ENCODE measurements at places on chromosomes 3 and 15. TPM values are rescaled to one million over a fixed set of nuclear protein-coding genes. Genes with fewer than 3 reads are reported as not detected.

The ACAA1 gene
- 97.8 TPM for total RNA-seq

The MYL3 gene
- 0.33 TPM for total RNA-seq

The BFSP2 gene
- not detected for total RNA-seq

The SLC6A1 gene
- total RNA-seq: not detected

The SNX33 gene
- total RNA-seq: 29.3 TPM

The GUCA1C gene
- total RNA-seq: not detected

The TM6SF1 gene
- total RNA-seq: 0.27 TPM

The EAF2 gene
- 7.6 TPM for total RNA-seq

The MST1R gene
- total RNA-seq: 6.5 TPM

- no peak for DNase-seq
Measured at GRCh38 chr15:95840004-95840403, 490.5 kb upstream of the NR2F2 start.

- peak; percentile 55 for DNase-seq
Measured at GRCh38 chr3:184354121-184354728, 7.2 kb downstream of the CLCN2 start.

- DNase-seq: no peak
Measured at GRCh38 chr3:178880274-178880673, 191.3 kb downstream of the ZMAT3 start.

DNA sequence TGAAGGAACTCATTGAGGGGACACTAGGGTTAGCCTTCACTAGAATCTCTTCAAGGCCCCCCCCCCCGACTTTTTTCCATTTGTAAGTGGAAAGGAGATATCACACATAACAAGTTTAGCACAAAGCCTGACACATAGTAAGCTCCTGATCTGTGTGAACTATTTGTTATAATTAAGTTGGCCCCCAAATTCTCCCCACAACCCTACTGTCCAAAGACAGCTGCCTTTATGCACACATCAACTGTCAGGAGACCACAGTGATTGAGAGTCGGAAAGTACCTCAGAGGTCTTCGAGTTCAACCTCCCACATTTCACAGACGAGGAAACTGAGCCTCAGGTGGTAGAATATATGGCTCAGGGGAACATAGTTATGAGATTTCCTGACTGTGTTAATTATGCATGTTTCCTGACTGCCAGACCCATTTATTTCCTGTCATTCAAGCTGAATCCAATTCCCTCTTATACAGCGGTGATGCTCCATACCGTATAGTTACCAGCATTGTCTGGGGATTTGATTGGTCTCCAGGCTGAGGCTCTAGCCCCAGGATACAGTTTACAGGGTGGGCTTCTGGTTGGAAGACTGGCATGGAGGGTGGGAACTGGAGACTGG is 227.4 kb upstream of the CMC1 start:
- DNase-seq: no peak

DNA sequence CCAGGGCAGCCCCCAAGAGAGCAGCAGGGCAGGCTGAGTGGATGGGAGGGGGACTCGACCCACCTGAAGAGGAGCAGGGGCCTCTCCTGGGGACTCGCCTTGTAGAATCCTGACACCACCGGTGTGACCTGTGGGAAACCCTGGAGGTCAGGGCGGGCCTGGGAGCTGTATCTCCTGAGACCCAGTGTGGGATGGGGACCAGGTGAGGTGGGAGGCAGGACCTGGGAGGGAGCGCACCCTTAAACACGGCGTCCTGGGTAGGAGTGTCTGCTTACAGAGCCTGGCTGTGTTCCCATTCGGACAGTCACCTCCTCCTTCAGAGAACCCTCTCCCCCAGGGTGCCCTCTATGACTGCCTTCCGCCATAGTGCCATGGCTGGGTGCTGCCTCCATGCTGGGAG is 27.1 kb downstream of the C15orf39 start:
- no peak for DNase-seq

DNA sequence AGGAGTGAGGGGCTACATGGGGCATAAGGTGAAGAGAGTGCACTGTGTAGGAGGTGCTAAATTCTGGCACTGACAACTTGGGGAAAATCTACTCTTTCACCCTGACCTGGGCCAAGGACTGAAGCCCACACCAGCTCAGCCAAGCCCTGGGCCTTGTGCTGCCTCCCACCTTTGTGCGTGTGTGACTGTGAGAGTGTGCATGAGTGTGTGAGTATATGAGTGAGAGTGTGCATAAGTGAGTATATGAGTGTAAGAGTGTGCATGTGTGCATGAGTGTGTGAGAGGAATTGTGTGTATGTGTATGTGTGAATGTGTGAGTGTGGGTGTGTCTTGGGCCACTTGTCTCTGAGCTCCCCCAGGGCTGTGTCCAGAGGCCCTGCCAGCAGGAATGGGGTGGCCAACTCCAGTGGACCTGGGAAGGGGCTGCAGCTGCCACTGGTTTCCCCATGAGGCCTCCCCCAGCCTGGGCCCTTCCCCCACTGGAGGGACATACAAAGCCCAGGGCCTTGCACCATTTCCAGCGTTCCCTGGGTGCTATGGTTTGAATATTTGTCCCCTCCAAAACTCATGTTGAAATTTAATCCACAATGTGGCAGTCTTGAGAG is 15.2 kb downstream of the C3orf22 start:
- no peak for DNase-seq

DNA sequence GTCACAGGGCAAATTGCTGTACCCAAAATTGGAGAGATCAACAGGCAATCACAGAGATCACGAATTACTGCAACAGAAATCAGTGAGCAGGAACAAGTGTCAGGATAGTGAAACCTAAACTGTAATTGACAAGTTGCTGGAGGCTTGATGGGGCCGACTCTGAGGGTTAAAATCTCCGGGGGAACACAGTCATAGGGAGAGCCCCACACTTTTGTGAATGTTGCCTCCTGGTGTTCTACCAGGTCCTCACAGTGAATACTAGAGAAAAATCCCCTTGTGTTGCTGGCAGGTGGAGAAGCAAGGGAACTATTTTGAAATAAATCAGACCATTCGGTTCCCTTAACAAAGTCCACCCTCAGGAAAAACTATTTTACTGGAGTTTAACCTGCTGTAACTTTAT is 697.5 kb upstream of the CBLB start:
- no peak for DNase-seq

DNA sequence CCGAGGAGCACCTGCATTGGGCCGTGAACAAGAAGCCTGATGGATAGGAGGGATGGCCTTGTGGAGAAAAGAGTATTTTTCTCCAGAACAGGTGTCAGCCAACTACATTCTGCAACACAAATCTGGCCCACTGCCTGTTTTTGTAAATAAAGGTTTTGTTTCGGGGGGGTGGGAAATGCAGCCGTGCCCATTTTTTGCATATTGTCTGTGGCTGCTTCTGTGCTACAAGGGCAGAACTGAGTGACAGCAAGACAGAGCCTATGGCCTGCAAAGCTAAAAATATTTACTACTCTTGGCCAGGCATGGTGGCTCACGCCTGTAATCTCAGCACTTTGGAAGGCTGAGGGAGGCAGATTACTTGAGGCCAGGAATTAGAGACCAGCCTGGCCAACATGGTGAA is 95.9 kb upstream of the AKAP13 start:
- DNase-seq: no peak

GRCh38 chr15:39613271-39613670 is 32.4 kb downstream of the THBS1 start:
- no peak for DNase-seq

DNA sequence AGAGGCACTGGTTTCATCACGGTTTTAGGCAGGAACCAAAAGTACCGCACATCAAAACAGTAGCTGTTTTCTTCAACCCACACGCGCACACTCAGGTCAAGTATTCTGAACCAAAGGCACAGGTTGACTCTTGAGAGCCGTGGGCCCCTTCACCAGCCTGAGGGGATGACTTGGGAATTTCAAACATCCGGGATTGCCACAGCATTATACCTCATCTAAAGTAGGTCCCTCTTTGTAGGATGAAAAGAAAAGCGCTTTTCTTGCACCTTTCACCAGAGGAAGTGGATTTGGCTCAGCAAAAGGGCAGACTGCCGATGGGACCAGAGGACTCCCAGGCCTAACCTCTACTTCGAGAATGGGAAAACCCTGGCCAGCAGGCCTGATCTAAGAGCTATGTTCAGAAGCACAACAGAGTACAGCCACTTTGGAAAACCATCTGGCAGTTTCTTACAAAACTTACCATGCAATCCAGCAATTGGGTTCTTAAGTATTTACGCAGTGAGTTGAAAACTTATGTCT is 88.2 kb upstream of the PROK2 start:
- DNase-seq: no peak

GRCh38 chr3:16647668-16648067 is 42.4 kb upstream of the DAZL start:
- DNase-seq: no peak

DNA sequence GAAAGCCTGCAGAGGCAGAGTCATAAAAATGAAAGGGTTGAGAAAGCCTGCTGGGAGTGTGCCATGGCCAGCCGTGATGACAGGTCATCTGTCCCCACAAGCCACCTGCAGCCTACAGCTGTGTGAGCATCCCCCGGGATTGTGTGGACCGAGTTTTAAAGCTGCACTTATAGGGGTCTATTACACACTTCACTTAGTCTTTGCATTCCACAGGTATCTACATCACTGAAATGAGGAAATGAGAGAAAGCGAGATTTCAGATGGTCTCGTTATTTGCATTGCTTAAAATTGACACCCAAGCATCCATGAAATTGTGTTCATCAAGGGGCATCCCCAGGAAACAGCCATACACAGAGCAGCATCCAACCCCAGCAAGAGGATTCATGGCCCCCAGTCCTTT is 137.6 kb upstream of the TRIM42 start:
- no peak for DNase-seq

DNA sequence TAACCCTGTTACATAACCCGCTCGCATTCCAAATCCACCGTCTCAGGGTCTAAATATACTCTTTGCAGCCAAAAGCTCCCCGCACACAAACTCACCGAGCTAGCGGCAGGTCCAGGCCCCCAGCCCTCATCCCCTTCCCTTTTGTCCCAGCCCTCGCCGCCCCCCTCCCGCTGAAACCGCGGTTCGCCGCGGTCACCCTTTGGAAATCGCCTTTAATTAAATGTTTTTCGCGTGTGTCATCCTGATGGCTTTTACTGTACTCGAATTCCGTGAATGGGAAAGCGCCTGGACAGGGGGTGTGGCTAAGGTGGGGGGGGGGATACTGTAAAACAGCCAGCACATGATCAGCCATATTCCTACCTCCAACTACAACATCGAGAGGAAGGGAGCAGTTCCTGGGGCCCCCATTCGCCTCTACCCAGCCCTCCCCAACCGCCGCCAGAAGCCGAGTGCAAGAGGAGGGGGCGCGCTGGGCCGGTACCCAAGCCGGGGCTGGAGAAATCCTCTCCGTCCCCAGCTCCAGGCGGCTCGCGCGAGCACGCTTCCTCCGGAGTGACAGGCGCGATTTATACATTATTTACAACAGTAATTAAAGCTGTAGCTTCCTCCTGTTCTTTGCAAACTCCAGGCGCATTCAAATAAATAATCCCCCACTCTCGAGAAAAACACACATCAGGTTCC is 1.7 kb downstream of the RORA start:
- no peak for DNase-seq

GRCh38 chr3:142998439-142998838 is 2.9 kb upstream of the U2SURP start:
- DNase-seq: no peak

- no peak for DNase-seq
Measured at GRCh38 chr15:80710635-80711554, 15.8 kb downstream of the ABHD17C start.

GRCh38 chr3:18729671-18730070 is 304.5 kb upstream of the SATB1 start:
- DNase-seq: no peak

DNA sequence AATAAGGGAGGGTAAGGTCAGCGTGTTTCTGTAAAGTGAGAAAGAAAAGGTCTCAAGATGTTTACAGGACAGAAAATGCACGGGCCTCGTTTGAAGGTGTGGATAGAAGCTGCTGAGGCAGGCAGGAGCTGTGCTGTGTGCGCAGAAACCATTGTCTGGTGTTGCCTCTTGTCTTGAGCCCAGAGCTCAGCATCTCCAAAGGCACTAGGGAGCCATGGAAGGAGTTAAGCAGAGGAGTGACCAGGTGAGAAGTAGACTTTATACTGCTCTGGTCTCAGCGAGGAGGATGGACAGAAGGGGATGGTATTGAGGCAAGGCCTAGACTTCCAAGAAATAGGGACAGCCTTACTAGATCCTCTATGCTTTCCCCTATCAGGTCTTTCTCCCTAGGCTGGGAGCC is 13.0 kb downstream of the CAND2 start:
- no peak for DNase-seq

- no peak for DNase-seq
Measured at GRCh38 chr15:25655207-25655948, 207.7 kb downstream of the ATP10A start.

- DNase-seq: no peak
Measured at GRCh38 chr15:55247311-55247710, 42.3 kb downstream of the RAB27A start.

- DNase-seq: peak; percentile 78
Measured at GRCh38 chr3:9302425-9303181, 53.2 kb upstream of the SRGAP3 start.

DNA sequence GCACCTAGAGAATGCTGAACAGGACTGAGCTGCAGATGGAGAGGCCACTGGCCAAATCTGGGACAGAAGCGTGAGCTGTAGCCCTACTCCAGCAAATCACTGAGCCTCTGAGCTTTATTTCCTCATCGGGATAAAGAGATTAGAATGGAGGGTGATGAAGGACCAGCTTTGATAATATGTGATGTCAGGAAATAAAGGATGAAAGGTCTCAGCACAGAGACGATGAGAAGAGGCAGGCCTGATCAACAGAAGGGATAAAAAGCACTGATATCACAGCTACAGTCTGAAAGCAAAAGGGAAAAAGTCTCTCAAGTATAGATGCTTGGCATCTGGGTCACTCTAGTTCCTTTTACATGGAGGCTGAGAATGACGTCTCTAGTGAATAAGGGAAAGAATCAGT is 70.0 kb downstream of the DHX30 start:
- no peak for DNase-seq

DNA sequence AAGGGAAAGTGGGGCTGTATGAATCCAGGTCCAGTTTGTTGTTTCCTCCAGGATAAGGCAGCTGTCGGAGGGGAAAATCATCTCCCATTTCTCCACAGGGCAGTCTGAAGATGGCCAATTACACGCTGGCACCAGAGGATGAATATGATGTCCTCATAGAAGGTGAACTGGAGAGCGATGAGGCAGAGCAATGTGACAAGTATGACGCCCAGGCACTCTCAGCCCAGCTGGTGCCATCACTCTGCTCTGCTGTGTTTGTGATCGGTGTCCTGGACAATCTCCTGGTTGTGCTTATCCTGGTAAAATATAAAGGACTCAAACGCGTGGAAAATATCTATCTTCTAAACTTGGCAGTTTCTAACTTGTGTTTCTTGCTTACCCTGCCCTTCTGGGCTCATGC is 911 bp downstream of the CCRL2 start:
- no peak for DNase-seq

DNA sequence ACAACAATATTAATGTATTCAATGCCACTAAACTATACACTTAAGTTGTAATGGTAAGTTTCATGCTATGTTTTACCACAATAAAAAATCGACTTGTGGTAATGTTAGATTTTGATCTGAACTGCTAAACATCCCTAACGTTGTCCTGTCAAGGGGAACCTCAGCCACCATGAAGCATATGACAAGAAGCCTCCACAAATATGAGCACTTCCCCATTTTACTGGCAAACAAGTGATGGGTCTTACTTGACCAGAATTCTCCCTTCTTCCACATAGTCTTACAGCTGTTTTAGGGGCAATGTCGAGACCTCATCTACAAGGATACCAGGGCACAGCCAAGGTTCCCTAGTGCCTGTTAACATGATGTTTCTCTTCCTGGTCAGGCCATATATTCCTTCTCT is 124.2 kb upstream of the ABI3BP start:
- DNase-seq: no peak
